ENCODE measurements at places on chromosomes 7 and 10.

DNA sequence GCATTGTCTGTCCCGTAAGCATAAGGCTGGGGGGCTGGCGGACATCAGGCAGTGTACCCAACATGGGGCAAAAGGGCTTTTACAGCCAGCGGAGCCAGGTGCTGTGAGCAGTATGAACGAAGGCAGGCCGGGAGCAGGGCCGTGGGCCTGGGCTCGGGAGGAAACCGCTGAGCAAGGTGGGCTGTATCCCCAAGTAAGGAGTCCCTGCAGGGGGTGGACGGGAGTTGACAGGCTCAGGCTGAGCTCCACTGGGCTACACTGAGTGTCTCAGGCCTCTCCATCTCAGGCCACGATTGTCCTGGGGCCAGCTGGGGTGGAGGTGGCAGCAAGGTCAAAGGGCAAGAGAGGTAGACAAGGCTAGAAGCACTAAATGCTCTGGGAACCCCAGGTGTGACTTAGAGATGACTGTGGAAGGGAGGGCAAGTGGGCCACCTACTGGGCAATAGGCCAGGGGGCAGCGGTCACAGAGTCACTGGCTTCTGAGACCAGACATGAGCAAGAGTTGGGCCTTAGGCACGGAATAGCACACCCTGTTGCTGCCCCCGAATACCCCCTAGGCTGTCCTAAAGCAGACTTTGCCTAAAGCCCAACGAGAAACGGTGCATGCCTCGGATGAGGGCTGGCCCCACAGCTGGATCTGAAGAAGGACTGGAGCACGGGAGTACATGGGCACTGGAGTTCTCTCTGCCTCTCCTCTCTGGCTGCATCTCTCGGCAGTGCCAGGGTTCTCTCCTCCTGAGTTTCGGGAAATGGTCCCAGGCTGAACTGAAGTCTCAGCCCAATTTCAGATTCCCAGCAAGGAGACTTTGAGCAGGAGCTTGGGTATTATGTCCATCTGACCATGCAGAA is 10.8 kb upstream of the RAMP3 start:
- DNase-seq = no peak

DNA sequence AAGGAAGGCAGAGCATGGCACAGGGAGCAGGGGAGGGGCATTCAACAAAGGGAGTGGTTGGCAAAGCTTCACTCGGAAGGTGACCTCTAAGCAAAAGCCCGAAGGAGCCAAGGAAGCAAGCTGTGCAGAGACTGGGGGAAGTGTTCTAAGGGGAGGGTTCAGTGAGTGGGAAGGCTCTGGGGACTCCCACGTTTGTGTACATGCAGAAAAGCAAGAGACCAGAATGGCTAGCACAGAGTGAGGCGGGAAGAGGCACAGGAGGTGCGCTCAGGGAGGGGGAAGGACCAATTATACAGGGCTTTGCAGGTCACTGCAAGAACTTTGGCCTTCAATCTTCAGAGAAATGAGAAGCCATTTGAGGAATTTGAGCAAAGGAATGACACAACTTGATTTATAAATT is 7.4 kb downstream of the ARHGAP21 start:
- no peak for DNase-seq

DNA sequence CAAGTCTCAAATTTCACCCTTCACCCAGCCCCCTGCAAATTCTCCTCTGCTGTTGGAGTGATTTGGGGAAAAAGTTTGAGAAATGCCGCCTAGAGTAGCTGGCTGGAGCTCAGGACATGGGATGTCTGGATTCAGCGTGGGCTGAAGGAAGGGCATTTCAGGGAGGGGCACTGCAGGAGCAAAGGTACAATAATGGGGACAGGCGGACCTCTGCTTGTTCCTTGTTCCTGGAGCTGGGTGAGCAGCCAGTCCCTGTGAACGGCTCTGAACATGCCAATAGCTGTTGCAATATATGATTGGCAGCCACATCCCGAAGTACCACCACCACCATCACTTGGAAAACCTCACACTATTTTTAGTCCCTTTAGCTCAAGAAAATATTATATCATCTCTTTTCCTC is 23.4 kb downstream of the ADRA2A start:
- DNase-seq = no peak

- no peak for DNase-seq
Measured at GRCh38 chr10:121405096-121405495, 193.1 kb downstream of the FGFR2 start.

DNA sequence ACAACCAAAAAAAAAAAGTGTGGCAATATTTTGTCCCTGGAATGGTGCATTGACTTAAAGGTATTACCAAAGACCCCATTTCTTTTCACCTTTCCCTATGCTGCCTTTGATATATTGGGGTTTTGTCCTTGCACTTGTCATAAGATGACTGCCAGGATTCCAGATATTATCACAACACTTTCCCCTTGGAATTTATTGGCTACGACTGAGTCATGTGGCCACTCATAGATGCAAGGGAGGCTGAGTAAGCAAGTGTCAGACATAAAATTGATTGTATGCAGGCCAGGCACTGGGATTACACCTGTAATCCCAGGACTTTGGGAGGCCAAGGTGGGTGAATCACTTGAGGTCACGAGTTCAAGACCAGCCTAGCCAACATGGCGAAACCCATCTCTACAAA is 83.6 kb downstream of the PPP1R3C start:
- no peak for DNase-seq

DNA sequence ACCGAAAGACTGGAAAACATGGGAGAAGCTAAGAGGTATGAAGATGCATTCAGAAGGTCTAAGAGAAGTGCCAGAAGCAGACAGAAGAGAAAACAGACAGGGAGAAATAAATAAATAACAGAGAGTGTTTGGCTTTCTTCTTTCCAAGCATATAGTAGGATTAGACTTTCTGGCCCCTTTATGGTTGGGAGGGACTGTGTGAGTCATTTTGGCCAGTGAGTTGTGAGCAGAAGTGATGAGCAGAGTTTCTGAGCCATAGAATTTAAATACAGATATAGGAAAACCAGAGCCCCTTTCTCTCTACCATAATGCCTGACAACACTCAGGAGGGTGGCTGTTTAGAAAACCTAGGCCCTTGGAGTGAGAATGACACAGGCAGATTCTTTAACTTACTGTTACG is 171.0 kb downstream of the PPP1R17 start:
- no peak for DNase-seq

DNA sequence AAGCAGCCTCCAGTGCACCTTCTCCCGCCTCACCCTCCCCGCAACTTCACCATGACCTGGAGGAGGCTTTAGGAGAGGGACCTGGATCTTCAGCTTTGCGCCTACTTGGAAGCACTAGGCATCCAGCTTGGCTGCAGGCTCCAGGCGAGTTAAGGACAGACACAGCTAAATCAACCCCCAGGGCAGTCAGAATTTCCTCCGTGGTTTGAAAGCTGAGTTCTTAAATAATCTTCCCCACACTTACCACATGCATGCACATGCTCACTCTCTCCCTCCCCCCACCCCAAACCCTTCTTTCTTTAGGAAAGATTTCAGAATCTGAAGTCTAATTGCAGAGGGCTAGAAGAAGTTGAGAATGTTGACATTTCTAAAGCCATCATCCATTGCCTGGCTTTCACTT is 36.7 kb upstream of the LRRC4 start:
- no peak for DNase-seq

DNA sequence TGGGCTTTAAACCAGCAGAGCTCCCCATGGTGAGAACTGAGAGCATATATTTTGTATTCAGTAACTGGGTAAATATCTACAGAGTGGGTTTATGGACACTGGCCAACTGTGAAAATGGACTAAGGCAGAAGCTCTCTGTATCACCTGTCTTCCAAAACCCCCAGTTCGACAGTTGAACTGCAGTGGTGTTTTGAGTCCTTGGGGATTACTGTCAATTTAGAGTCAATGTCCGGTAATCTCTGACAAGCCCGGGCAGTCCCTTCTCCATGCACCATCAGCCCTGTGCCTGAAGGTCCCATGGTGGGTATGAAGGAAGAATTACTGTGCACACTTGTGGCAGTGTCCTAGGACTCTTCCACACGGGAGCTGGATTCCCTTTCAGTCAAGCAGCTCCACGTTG is 235.0 kb downstream of the CCSER2 start:
- DNase-seq = no peak

DNA sequence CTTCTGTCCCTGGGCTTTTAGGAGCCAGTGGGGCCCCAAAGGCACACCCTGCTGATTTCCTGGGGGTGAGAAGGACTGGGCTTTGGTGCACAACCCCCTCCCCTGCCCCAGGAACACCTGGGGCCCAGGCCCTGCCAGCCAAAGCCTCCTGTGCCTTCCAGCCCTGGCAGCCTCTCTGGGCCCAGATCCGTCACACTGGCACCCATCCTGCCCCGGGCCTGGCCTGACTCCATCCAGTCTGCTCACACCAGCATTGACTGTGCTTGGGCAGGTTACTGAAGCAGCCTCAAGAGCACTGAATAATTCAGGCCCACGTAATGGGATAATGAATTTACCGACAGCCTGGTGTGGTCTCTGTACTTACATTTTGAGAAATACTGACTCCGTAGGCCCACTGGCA is 12.0 kb upstream of the COMTD1 start:
- DNase-seq = no peak

DNA sequence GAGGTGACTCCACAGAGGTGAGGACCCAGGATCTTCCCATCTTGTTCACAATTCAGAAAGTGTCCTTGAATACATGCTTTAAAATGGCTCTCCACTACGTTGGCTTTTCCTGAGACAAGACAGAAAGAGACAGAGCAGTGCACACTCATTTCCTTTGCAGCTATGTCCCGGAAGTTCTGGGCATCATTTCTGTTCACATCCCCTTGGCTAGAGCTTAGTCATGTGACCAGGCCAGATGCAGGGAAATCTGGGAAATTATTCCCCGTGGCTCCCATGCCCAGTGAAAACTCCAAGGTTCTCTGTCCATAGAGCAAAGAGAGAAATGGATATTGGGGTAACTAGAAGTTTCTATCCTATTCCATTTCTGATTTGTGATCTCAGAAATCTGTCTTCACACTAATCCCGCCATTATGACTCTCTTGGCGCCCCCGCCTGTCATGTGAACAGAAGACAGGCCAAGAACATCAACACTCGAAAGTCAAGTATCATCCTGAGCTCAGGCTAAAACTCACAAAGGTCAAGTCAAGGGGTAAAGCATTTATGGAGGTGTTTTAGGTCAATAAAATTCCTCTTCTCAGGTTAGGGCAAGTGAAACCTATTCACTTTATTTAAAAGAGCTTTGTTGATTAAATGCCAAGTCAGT is 251.4 kb upstream of the HABP2 start:
- no peak for DNase-seq
